Subcutaneous preadipocyte (primary cell): ENCODE measurements at places on chromosomes 11 and 22. TPM values are rescaled to one million over a fixed set of nuclear protein-coding genes. Genes with fewer than 3 reads are reported as not detected.

The MUC2 gene
- total RNA-seq = not detected in 2 replicates

The HEPN1 gene
- 0.20 TPM in 1 of 2 replicates, not detected in the other for total RNA-seq

The ZP1 gene
- total RNA-seq = 0.37 and 0.98 TPM in 2 replicates

The TMEM191B gene
- total RNA-seq = 0.39 and 1.5 TPM in 2 replicates

The F2 gene
- total RNA-seq = not detected in 2 replicates

The ELF5 gene
- not detected in 2 replicates for total RNA-seq

The SMIM35 gene
- total RNA-seq = not detected in 2 replicates

The TEX54 gene
- not detected in 2 replicates for total RNA-seq

The ZC3H7B gene
- total RNA-seq = 27.2 and 37.7 TPM in 2 replicates

The CD6 gene
- total RNA-seq = not detected in 2 replicates

The OR51B2 gene
- total RNA-seq = not detected in 2 replicates

The B4GALNT4 gene
- total RNA-seq = 0.59 and 0.73 TPM in 2 replicates

The CCDC116 gene
- under 0.01 and 0.39 TPM in 2 replicates for total RNA-seq

The OR2AG2 gene
- under 0.01 and 0.20 TPM in 2 replicates for total RNA-seq

The C11orf65 gene
- total RNA-seq = 0.39 and 1.8 TPM in 2 replicates

The C11orf87 gene
- total RNA-seq = not detected in 2 replicates

The TRPM5 gene
- not detected in 2 replicates for total RNA-seq

The RNASEH2C gene
- total RNA-seq = 33.0 and 38.6 TPM in 2 replicates

The ALDH3B1 gene
- total RNA-seq = 28.7 and 33.1 TPM in 2 replicates

The PKNOX2 gene
- total RNA-seq = under 0.01 and 0.20 TPM in 2 replicates

The BRSK2 gene
- under 0.01 TPM in 1 of 2 replicates, not detected in the other for total RNA-seq
